ENCODE measurements at places on chromosomes 6 and 20.

GRCh38 chr6:16089232-16090062 is 39.4 kb upstream of the MYLIP start:
- DNase-seq, result no peak

DNA sequence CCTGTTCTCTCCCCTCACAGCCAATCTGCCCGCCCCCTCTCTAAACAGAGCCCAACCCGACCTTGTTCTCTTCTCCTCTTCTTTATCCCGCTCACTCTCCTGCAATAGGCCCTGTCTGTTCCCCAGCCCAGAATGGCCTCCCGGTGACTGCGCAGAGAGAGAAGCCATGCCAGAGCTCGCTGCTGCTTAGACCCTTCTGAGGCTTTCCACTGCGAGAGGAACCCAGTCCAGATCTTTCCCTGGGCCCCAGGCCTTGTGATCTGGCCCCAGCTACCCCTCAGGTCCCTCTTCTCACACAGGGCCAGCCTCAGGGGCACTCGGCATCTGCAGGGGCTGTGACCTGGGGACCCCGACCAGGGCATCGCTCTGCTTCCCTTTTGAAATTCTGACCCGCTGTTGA is 58.1 kb downstream of the TMEM242 start:
- no peak for DNase-seq

DNA sequence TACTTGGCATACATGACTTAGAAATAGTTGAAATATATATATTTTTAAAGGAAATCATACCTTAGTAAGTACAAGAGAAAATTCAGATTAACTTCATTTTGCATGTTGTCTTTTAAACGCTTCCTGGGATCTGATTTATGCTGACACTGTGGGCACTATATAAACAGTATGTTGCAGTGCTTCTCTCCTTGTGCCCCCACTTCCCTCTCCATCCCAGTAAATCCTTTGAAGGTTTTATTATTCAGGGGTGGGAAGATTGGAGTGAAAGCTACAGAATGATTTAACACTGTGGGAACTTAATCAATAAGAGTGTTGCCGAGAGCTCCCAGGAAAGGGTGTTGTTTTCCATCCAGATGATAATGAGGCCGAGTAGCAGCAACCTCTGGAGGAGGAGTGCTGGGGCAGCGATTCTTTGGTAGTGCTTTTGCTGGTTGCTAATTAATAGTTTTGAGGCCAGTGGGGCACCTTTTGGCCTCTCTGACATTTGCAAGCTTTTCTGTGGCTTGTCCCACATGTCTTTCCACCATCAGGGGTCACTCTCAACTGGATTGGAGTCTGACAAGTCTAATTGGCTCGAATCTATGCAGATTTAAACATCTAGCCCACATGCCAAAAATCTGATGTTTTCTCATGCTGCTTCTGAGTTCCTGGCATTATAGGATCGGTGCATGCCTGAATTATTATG is 183.0 kb upstream of the MMS22L start:
- no peak for DNase-seq

GRCh38 chr6:126570507-126570906 is 230.6 kb downstream of the CENPW start:
- no peak for DNase-seq

- DNase-seq, result no peak
Measured at GRCh38 chr20:32532246-32532645, 52.9 kb downstream of the NOL4L start.

DNA sequence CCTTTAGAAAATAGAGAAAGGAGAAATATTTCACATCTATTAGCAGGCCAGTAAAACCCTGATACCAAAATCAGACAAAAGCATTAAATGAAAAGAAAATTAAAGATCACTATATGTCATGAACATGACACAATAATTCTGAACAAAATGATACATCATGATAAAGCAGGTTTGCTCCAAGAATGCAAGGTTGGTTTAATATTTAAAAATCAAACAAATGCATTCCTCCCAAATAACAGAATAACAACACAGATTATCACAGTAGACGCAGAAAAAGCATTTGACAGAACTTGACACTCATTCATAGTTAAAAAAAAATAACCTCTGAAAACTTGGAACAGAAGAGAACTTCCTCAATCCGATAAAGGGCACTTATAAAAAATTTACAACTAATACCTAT is 22.9 kb upstream of the ARMC2 start:
- DNase-seq, result no peak

DNA sequence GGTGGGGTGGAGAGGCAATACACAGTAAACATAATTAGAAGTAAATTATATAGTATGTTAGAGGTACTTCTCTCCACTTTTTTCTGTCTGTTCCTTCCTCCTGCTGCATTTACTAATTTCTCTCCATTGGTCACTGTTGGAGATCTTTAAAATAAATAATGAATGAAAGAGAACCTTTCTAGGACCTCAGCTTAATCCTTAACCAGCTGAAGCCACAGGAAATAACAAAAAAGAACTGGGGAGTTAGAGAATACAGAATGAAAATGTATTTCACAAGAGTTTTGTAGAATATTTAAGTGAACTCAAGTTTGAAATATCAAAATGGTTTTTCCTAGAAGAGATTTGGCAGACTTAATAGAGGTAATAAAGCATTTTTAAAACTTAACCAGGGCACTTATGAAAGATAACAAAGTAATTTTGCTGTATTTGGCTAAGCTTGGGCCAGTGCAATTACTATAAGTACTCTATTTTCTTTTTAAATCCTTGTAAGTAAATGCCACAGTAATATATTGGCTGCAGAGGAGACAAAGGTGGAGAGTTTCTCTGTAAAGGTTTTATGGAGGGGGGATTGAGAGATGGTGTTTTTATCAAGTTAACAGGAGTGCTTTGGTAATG is 405.0 kb downstream of the CDKAL1 start:
- no peak for DNase-seq

DNA sequence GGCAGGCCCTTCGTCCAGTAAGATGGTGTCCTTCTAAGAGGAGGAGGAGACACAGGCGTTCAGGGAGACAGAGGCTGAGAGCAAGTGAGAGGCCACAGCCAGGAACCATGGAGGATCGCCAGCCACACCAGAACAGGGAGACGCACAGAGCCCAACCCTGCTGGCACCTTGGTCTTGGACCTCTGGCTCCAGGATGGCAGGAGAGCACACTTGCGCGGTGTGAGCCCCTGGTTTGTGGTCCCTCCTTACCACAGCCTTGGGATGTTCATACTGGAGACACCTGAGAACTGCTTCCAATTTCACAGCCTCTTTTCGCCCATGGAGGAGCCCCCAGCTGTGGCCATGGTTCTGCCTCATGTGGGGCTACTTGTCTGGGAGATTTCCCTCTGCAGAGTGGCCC is 222.4 kb downstream of the DLL1 start:
- DNase-seq, result no peak

- no peak for DNase-seq
Measured at GRCh38 chr6:77440206-77440976, 22.9 kb downstream of the HTR1B start.

GRCh38 chr6:26452631-26453235 is 5.0 kb upstream of the BTN2A1 start:
- DNase-seq, result no peak

DNA sequence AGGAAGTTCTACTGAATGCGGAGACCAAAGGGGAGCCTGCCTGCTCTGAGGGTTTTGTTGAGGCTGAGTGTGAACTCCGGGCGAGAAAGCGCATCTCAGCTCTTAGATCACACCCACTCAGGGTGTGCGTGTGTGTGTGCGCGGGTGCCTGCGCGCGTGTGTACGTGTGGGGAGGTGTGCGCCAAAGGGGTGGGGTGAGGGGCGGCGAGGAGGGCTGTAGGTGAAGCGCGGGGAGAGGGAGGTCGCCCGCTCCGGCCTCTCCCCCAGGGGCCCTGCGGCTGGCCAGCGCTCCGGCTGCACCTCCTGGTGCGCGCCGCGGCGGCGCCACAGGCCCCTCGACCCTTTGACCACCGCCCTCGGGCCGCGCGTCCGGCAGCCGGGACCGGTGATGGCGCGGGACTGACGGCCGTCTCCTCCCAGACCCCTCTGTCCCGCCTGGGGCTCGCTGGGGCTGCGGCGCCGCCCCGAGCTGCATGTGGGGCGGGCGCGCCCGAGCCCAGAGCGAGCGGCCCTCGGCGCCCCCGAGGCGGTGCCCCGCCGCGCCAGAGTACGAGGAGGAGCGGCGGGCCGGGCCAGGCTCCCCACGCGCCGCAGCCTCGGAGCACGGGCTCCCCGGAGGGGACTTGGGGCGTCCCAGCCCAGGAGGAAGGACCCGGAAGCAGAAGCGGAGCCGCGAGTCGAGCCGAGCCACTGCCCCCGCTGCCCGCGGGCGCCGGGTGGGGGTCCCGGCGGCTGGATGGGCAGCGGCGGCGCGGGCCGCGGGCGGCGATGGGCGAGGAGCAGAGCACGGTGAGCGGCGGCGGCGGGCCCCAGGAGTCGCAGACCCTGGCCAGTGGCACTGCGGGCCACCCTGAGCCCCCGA is at the start of gene RNF217:
Gene RNF217 (plus strand): TSS at position 661 of the 862 bp plus-strand sequence. CDS start 108 bp downstream, at position 769.
- no peak for DNase-seq

GRCh38 chr6:87583822-87584221 is 6.0 kb downstream of the RARS2 start:
- DNase-seq, result no peak

DNA sequence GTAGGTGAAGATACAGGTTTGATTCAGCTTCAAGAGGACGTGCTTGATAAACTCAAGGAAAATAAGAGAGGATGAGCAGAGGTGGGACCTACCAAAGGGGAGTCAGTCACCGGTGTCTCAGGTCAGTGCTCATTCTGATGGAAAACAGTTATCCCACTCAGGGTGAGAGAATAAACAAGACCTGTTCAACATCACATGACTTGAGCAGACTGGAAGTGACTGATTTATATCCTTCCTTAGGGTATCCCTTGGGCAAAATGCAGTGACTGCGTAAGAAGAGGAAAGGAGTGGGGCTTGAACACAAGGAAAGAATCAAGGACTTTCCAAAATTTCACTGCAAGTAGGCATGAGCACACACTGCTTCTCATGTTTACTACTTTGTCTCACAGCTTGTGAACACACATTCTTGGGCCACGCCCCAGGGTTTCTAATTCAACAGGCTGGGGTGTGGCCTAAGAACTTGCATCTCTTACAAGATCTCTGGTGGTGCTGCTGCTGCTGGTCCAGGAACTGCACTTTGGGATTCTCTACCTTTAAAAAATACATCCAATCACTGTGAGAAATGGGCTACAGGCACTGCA is 11.6 kb downstream of the CST3 start:
- DNase-seq, result no peak

DNA sequence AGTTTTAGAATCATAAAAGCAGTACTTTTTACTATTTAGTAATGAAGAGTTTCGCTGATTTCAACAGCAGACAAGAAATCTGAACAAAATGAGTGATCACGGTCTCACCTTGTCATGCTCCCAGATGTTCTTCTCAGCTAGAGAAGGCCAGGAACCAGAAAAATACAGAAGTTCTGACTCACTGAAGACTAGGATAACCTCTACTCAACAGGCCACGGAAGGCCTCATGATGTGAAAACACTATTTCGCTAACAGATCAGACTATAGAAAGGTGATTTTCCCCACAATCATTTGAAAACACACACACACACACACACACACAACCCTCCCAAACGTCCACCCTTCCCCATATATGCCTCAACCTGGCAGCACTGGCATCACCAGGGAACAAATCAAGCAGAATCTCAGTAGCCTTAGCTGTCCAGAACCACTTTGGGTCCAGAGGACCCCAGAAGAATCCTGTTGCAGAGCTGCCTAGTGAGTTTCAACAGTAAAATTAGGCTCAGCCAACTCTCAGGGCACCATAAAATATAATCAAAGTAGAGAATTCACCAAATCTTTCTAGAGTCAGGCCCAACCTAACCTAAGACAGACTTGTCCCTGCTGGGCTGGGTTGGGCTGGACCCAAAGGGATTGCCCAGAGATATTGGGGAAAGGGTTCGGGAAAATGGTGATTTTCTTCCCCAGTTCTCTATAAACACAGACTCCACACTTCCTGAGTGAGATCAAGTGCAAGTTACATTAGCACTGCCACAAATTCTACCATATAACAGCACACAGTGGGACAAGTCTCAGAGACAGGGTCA is 7.9 kb downstream of the EXOC2 start:
- no peak for DNase-seq

DNA sequence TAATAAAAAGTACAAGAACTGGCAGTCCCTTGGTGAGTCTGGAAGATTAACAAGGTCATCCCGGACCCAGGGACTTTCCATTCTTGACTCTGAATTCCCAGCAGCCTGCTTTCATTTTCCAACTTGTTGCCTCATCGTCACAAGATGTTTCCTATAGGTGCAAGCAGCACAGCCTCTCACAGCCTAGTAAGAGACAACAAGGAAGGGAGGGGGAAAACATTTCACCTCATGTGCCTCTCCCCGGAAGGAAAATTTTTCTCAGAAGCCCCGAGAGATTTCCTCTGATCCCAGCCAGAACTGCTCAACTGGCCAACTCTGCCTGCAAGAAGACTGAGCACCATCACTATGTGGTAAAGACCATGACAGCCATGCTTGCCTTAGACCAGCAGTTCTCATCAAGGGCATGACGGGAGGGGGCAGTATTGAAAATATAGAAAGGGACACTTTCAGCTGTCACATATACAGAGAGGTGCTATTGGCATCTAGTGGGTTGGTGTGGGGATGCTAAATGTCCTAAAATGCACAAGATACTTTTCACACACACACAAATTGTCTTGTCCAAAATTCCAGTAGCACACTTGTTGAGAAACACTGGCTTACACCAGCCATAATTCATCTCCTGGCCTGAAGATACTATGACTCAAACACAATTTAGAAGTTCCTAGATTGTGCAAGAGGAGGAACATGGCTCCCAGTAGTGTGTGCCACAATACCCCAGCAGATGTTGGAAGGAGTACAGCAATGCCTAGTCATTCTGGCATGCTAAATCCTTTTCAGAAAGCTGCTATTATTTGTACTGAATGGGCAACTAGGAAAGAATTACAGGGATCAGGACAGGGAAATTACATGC is 10.8 kb upstream of the WTAP start:
- no peak for DNase-seq

DNA sequence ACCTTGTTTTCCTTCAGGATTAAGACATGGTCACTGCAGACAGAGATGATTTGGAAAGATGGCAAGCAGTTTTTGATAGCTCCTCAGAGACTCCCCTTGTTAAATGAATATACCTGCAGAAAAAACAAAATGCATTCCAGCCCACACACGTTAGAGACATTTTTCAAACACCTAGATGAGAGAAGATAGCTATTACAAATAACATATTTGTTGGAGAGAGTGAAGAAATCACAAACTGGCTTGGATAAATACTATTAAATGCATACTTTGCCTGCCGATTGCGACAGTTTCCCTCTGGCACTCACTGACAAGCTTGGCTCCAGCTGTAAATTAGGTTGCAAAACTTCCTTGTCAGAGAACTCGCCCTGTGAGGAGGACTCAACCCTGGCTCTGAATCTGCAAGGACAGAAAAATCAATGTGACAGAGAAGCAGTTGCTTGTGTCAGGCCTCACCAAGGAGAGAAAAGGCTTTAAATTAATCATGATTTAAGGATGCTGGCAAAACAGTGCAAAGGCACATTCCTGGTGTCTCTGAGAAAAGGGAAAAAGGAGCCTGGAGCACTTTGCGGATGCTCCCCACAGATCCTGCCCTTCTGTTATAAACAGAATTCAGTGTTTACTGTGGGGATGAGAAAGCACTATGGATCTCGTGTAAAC is 423.7 kb upstream of the MARCKS start:
- no peak for DNase-seq
